ENCODE measurements at places on chromosomes 6 and 20. TPM values are rescaled to one million over a fixed set of nuclear protein-coding genes. Genes with fewer than 3 reads are reported as not detected.

The HLA-DOA gene
- total RNA-seq: not detected

The KCNK5 gene
- not detected for total RNA-seq

The COL9A1 gene
- not detected for total RNA-seq

The CHD6 gene
- total RNA-seq: 16.4 TPM

The SMAP1 gene
- 22.3 TPM for total RNA-seq

The TXLNB gene
- total RNA-seq: 0.25 TPM

The POU3F2 gene
- not detected for total RNA-seq

The PLCB4 gene
- total RNA-seq: 0.29 TPM

The LINC00237 gene
- total RNA-seq: not detected

The AMD1 gene
- total RNA-seq: 37.8 TPM

The YWHAB gene
- 91.6 TPM for total RNA-seq

The IL20RA gene
- 0.54 TPM for total RNA-seq

The RBPJL gene
- total RNA-seq: not detected

The OTOR gene
- total RNA-seq: not detected

The TOX2 gene
- total RNA-seq: 5.0 TPM

The ZNF318 gene
- 10.2 TPM for total RNA-seq

The TRAPPC3L gene
- total RNA-seq: not detected

The CCN5 gene
- 25.1 TPM for total RNA-seq

The OPRM1 gene
- not detected for total RNA-seq

The SLC13A3 gene
- total RNA-seq: 2.5 TPM

The CST4 gene
- not detected for total RNA-seq

The GNMT gene
- not detected for total RNA-seq

The ZNF334 gene
- 2.8 TPM for total RNA-seq

The CFAP206 gene
- total RNA-seq: 0.37 TPM

The TSPO2 gene
- total RNA-seq: not detected

The LTA gene
- not detected for total RNA-seq

The LAMA5 gene
- total RNA-seq: 40.0 TPM

The OXT gene
- total RNA-seq: not detected

The KIAA1755 gene
- total RNA-seq: 1.9 TPM

The BPIFB6 gene
- total RNA-seq: not detected

The MEP1A gene
- not detected for total RNA-seq

The UBD gene
- not detected for total RNA-seq

The DZANK1 gene
- 1.8 TPM for total RNA-seq

The KCNB1 gene
- total RNA-seq: 0.94 TPM

The LST1 gene
- not detected for total RNA-seq

The TRIM15 gene
- total RNA-seq: not detected

The SYNDIG1 gene
- total RNA-seq: 0.19 TPM

The DEF6 gene
- 0.50 TPM for total RNA-seq

The DLK2 gene
- total RNA-seq: not detected

The OR11A1 gene
- total RNA-seq: not detected

The C6orf141 gene
- 2.2 TPM for total RNA-seq

The MMP24 gene
- total RNA-seq: 0.06 TPM

The NMBR gene
- not detected for total RNA-seq

The ELOVL4 gene
- total RNA-seq: 2.7 TPM

The KHDRBS2 gene
- not detected for total RNA-seq

The BANF2 gene
- not detected for total RNA-seq

The IP6K3 gene
- total RNA-seq: not detected

The TSBP1 gene
- total RNA-seq: not detected

The SALL4 gene
- total RNA-seq: not detected

The ZKSCAN3 gene
- 3.6 TPM for total RNA-seq
